ENCODE measurements at places on chromosomes 3 and 15. TPM values are rescaled to one million over a fixed set of nuclear protein-coding genes. Genes with fewer than 3 reads are reported as not detected.

Gene SNRPN
- 81.0 TPM for total RNA-seq

Gene COLQ
- 0.07 TPM for total RNA-seq

Gene FEZF2
- not detected for total RNA-seq

DNA sequence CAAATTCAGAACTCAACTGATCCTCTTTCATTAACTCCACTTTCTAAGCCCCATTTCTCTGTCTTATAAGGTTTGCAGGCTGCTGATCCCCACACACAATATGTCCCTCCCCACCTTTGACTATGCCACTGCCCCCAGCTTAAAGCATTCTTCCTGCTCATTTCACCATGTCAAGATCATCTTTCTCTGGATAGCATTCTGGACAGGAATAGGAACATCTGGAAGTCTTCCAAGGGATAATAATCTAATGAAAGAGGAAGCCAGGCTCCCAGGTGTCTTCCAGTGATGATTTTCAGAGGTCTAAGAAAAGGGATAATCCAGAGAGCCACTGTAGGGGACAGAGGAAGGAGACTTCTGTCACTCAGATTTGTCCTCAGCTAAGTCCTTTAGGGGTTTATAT lies 54.6 kb upstream of the GALNT15 start:
- DNase-seq: no peak

DNA sequence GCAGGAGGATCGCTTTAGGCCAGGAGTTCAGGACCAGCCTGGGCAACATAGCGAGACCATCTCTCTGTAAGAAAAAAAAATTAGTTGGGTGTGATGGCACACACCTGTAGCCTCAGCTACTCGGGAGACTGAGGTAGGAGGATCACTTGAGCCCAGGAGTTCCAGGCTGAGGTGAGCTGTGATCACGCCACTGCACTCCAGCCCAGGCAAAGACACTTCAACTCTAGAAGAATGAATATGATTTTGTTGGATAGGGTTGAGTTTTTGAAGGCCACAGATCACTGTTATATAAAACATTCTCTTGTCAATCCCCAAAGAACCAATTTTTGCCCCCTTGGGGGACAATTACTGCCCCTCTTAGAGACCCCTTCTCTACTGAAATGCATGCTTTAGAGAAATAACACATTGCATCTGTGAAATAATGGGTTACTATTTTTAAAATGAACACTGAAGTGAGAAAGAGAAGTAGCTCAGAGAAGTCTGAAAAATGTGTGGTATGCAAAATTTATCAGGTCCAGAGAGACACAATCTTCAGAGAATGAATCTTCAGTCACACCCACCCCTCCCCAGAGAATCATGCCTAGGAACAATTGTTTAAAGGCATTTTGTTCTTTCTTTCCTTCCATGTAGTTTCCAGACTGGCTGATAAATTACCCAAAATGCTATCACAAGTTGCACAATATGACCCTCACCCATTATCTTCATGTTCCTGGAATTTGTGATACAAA lies 42.7 kb downstream of the METTL6 start:
- DNase-seq: no peak

GRCh38 chr15:73357999-73358665 lies 10.6 kb downstream of the HCN4 start:
- DNase-seq: no peak
